NCI-H446 treated with DMSO at 0.1 percent for 48 hours (cell line): ENCODE measurements at places on chromosomes 5 and 9.
A peak's percentile ranks its signal among the peaks of the same experiment; 100 is the strongest.

- DNase-seq = no peak
Observed at GRCh38 chr9:78029551-78030295, 1.9 kb downstream of the GNAQ start.

- no peak for DNase-seq
Observed at GRCh38 chr5:61840361-61840760, 465.6 kb upstream of the KIF2A start.

DNA sequence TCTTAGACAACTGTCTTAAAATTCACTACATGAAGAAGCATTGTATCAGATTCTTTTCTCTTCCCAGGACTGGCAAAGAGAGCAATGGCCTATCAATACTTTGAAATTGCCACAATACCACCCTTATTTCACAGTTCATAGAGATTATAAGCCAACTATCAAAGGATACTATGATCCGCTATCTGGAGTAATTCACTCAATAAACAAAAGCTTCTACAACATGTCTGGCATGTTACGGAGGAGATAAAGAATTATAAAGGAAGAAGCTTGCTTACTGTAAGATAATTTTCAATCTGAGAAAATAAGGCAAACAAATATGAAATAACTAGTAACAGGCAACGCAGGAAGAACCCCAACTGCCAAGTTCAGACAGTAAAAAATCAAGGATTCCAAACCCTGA, 114.8 kb downstream of the GNAQ start:
- no peak for DNase-seq

- no peak for DNase-seq
Observed at GRCh38 chr5:99248066-99248465, 319.3 kb upstream of the CHD1 start.

DNA sequence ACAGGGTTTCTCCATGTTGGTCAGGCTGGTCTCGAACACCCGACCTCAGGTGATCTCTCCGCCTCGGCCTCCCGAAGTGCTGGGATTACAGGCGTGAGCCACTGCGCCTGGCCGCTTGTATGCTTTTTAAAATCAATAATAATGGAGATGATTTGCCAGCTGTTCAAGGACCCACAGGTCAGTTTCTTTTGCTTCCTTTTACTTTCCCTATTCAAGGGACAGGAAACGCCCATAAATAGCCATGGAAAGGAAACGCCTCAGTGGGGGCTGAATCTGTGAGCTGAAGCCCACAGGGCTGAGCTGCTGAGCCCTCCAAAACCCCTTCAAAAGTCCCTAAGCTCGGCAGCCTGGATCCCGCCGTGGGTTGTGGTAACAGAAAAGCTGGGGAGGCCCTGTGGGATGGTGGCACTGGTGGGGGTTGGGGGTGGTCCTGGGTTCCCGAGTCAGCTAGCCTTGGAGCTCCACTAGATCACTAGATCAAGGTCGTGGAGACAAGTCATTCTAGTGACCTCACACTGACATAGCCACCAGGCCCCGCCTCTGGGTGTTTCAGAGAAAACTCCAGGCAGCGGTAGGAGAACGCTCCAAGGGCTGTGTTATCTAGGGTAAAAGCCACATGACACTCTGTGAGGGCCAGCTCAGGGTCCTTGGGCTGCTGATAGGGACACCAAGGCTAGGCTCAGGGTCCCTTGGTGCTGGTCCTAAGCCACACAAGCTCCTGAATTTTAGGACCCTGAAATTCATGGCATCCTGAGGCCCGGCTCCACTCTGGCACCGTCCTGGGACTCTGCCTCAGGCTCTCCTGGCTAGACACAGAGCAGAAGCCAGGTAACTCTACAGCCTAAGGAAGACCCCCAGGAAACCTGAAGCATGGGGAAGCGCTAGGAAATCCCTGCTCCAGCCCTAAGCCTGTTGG, 18.0 kb upstream of the DUSP1 start:
- DNase-seq = no peak

GRCh38 chr5:32420506-32420905, 24.0 kb downstream of the ZFR start:
- no peak for DNase-seq

DNA sequence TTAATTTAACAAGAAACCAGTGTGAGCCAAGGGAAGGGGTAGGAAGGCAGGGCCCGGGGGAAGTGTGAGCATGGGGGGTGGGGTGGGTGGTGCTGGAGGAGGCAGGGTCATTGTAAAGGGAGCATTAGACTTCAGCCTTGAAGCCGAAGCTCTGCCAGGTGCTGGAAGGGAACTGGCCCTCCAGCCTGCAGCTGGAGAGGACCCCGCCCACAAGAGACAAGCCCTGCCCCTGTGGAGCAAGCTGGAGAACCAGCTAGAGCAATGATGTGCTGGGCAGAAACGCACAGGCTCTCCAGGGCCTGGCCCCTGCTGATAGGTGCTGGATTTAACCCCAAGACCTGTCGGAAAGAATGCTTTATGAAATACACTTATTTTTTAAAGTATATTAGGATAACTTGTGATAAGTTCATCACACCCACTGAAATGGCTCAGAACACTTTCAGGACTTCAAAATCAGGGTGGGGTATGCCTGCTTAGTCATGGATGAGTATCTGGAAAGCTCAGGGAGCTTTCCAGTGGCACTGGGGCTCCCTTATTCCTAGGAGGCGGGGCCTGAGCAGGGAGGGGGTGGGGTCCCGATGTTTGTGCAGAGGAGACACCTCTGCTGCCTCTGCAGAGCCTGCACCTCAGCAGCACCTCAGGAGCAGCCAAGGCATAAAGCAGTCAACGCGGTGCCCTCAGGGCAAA, 27.1 kb downstream of the UBE2QL1 start:
- DNase-seq = no peak

- DNase-seq = peak; percentile 19
Observed at GRCh38 chr5:126808521-126808988, 31.6 kb downstream of the LMNB1 start.

GRCh38 chr5:135615581-135616260, 36.9 kb upstream of the CXCL14 start:
- no peak for DNase-seq

- no peak for DNase-seq
Observed at GRCh38 chr9:107174441-107174840, 108.6 kb upstream of the RAD23B start.

DNA sequence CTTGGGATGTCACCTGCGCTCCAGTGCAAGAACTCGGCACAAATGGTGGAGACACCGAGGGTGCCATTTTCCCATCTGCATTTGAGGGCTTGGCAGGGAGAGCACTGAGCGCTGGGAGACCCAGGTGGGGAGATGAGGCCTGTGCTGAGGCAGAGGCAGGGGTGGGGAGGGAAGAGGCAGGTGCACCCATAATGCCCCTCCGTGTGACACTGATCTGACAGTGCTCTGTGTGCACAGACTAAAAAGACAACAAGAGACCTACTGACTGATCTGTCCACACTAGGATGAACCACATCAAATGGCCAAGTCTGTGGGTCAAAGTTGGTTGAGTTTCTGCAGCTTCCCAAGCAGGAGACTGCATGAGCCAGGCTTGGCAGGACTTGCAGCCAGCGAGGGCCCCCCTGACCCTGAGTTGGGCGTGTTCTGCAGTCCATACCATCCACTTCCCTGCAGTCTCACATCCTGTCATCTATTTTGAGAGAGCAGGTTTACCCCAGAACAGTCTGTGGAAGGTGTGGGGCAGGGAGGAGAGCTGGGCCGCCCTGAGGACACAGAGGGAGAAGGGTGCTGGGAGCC, 41.9 kb downstream of the NEK6 start:
- DNase-seq = no peak

DNA sequence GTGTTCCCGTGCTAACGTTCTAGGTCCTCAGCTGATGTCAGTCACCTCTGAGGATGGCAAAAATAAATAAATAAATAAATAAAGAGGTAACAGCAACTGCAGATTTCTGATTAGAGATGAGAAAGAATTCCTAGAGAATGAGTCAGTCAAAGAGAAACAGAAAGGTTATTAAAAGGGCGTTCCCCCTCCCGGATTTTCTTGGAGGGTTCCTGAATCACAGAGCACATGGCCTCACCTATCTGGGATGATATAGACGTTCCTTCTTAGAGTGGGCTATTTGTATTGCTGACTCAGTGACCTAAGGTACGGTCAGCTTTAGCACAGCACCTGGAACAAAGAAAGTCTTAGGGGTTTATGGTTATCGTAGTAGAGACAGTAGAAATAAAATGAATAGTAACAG, 30.6 kb downstream of the HTR4 start:
- DNase-seq = no peak

DNA sequence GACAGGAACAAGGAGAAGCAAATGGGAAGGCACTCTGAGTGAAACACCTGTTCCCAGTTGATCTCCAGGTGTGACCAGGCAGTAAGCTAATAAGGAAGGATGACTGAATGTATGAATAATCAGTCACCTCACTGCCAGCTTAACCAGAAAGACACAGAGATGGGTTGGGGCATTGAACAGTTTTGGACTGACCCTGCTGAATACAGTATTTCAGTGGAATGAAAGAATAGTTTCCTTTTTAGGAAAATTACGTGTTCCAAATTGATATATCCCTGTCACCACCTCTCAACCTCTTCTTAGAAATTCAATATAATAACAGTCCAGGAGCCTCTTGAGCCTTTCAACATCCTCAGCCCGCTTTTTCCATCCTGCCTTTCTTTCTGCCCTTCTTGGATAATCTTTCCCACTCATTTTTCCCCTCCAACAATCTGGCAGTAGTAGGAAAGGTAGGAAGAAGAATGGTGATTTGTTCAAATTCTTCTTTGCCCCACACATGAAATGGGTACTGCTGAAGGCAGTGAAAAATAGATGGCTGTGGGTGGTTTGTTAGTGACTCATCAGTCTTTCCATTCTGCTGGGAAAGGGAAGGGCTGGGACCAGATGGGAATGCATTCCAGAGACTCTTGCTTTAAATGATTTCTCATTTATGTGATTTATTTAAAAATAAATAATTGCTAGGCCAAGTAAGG, 117.9 kb downstream of the ZSWIM6 start:
- peak; percentile 81 for DNase-seq

DNA sequence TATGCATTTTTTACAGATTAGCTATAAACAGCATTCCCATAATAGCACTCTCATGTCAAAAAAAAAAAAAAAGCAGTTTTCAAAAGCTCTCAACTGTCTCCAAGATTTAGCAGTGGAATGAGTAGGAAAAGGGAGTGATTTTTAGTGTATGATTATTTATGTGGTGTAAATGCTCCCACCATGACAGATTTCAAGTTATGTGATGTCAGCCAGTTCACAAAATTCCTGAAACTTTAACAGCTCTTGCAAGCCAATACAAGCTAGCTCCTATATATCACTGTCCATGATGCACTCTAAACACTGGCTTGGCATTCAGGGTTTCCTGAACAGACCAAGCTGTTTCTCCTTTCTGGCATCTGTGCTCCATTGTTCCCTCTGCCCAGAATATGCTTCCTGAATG, 7.9 kb upstream of the ANKDD1B start:
- no peak for DNase-seq

GRCh38 chr5:10064546-10065195, 185.0 kb downstream of the ATPSCKMT start:
- no peak for DNase-seq

DNA sequence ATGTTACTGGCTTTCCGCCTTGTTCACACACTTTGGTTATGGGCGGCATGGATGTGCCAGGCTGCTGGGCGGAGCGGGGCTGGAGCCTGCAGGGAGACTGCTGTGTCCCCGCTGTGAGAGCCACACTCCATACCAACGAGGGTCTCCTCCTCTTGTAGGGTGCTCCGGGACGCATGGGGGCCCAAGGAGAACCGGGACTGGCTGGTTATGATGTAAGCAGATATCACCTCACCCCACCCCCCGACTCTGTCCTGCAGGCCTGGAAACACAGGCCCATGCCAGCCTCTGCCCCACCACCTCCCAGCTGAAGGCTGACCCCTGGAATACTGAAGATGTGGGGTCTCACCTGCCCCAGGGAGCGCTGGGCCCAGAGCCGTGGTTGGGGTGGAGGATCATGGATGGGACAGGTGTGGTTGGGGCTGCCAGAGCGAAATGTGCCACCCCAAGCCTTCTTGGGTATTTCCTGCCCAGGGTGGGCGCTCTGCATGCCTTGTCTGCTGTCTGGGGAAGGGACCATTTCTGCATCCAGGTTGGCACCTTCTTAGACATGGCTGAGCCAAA, 39.3 kb upstream of the ORM1 start:
- no peak for DNase-seq

GRCh38 chr9:109411798-109412352, 86.2 kb downstream of the PTPN3 start:
- DNase-seq = no peak

- DNase-seq = no peak
Observed at GRCh38 chr9:132474253-132474652, 64.2 kb downstream of the CFAP77 start.
